NCI-H345 (cell line): ENCODE measurements at places on chromosomes 1 and 21.

GRCh38 chr1:204104331-204105130 is 31.6 kb downstream of the SOX13 start:
- peak; percentile 28 for DNase-seq

DNA sequence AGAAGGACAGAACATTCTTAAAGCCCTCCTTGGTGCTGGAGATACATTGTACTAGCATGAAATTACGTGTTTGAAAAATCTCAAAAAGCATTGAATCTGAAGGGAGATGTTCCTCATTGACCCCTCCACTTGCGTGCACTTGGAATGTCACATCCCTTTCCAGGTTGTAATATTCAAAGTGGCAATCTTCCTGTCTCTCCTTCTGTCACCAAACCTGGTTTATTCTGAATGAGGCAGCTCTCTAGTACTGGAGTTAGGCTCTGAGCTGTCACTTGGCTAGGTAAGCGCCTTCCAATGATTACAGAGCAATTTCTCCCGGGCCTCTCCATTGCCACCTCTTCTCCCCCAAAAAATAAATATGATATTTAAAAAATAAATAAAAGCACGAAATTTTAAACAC is 855 bp downstream of the DSCAM start:
- DNase-seq, result peak; percentile 22

GRCh38 chr1:208256556-208256955 is 12.4 kb upstream of the PLXNA2 start:
- no peak for DNase-seq

GRCh38 chr1:22651941-22652856 is 837 bp upstream of the C1QB start:
- no peak for DNase-seq

- peak; percentile 49 for DNase-seq
These were observed 17.6 kb downstream of the FCRL4 start for GRCh38 chr1:157580179-157580827.

DNA sequence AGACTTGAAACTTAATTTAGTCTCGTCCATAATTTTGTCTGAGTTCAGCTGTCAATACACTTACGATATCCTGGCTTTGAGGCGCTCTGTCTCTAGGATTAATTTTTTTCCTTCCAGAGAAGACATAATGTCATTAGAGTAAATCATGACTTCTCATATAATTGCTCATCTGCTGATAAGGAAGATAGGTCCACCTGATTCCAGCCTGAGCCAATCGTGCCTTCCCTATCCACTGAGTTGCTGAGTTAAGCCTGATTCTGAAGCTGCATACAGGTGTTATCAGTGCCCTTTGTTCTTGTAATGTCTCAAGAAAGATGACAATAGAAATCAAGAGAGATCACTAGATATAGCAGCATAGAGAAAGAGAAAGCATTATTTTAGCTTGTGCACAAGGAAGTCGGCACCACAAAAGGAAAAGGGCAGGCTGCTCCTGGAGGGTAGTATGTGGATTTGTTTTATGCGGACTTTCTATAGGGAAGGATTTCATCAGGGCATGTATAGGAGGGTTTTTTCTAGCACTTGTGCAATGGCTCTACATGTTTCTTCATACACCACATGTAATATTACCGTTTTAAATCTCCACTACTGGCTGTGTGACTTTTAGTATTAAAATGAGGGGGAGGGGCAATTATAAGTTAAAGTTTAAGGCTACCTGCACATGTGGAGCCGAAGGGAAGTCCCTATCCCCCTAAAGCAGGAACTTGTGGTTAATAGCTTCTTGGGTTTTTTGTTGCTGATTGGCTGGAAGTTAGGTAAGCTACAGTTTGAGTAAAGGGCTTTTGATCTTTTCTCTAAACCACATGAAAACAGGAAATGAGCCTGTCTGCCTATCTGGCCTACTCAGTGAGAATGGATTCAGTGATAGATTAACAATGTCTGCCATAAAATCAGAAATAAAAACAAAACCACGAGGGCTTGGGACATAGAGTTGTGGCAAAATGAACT is 133.4 kb downstream of the PLPPR5 start:
- no peak for DNase-seq
